Cerebellar nuclear complex (tissue), 1 donor: ENCODE measurements at places on chromosomes 1 and 21.

- DNase-seq: no peak
These were observed 85.0 kb downstream of the PCP4 start for GRCh38 chr21:39952265-39952664.

GRCh38 chr1:235650341-235651169 is 971 bp upstream of the GNG4 start:
- DNase-seq: no peak

DNA sequence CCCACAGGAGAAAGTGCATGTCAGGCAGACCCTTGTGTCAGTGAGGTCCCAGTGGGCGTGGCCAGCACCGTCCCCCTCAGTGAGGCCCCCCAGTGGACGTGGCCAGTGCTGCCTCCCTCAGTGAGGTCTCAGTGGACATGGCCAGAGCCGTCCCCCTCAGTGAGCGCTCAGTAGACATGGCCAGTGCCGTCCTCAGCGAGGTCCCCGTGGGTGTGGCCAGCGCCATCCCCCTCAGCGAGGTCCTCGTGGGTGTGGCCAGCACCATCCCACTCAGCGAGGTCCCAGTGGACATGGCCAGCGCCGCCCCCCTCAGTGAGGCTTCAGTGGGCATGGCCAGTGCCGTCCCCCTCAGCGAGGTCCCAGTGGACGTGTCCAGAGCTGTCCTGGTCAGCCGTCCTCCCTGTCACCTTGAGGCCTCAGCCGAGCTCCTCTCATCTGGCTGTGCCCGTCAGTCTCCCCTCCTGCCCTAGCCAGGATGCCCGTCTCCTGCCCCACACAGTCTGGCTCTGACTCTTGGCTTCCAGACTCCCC is 35.5 kb downstream of the PDE9A start:
- DNase-seq: no peak

- DNase-seq: no peak
These were observed 2.8 kb downstream of the SCNN1D start for GRCh38 chr1:1282998-1283397.

DNA sequence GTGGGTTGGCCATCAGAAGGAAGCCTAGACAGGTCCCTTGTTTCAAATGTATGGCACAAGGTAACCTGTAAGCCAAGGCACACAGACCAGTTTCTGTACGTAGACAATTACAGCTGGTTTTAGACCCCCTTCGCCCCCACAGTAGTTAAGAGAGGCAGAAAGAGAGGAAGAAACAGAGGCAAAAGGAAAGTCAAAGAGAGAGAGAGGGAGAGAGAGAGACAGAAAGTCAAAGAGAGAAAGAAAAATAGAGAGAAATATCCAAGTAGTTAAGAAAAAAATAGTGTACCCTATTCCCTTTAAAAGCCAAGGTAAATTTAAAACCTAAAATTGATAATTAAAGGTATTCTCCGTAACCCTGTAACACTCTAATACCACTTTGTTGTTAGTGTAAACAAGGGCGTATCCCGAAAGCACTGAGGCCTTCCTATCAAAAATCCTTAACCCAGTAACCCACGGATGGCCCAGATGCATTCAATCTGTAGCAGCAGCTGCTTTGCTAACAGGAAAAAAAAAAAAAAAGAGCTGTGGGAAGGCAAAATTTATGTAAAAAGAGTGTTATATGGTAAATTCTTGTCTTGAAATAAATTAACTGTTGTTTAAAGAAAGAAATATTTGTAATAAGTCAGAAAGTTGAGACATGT is 49.4 kb downstream of the ADCY10 start:
- DNase-seq: no peak

DNA sequence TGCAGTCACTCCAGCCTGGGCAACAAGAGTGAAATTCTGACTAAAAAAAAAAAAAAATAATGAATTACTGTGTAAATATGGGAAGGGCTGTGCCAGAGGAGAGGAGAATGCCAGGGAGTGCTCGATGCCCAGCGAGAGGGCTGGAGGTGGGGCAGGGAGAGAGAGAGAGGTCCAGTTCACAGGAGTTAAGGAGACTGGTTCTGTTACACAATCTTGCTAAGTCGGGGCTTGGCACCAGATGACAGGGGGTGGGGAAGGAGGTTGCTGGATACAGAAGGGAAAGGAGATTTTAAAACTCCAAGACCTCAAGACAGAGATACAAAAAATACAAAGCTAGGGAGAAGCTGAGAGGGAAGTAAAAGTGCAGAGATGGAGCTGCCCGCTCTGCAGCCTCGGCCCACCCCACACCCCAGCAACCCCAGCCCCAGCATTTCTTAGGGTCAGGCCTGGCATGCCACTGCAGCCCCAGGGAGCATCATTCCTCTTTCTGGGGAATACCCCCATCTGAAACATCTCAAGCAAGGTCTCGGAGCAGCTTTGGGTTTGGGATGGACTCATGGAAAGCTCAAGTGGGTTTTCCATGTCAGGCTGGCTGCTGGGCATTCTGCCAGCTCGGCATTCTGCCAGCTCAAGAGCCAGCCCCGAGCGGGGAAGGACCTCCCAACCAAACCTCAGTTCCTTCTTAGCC is 991 bp downstream of the SELENBP1 start:
- no peak for DNase-seq

- no peak for DNase-seq
These were observed 50.6 kb downstream of the UCK2 start for GRCh38 chr1:165877940-165878556.

- DNase-seq: no peak
These were observed 110.9 kb downstream of the KCNJ15 start for GRCh38 chr21:38367646-38368045.

DNA sequence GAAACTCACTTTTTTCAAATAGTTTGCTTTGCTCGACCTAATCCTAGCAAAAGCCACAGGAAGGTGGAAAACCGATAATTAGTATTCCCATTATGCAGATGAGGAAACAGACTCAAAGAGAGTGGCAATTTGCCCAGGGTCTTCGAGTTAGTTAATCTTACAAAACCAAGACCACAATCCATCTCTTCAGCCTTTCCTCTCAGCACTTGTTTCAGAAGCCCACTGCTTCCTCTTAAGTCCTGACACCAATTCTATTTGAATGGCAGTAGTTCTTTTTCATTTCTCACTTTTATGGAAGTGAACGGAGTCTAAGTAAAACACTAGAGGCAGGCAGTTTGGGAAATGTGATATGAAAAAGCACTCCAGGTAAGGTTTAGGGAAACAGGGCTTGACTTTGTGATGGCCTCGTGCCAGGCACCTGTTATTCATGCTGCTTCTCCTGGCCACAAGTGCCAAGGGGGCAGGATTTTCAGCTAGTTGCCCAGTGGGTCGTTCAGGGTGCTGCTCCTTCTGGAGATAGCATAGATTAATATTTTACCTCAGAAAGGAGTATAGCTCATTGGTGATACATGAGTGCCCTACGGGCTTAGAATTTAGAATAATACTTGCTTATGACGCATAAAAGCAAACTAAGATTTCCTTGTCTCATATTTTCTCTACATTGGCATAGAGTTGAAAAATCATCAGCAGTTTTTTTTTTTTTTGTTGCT is 76.6 kb upstream of the NRIP1 start:
- no peak for DNase-seq

- DNase-seq: no peak
These were observed 989 bp downstream of the ACTA1 start for GRCh38 chr1:229432905-229433304.

GRCh38 chr1:3614755-3615742 is 3.7 kb upstream of the MEGF6 start:
- no peak for DNase-seq
